ENCODE measurements at places on chromosomes 2 and 18.

- no peak for DNase-seq
These were observed 2156.1 kb upstream of the CELF4 start for GRCh38 chr18:39721712-39722111.

DNA sequence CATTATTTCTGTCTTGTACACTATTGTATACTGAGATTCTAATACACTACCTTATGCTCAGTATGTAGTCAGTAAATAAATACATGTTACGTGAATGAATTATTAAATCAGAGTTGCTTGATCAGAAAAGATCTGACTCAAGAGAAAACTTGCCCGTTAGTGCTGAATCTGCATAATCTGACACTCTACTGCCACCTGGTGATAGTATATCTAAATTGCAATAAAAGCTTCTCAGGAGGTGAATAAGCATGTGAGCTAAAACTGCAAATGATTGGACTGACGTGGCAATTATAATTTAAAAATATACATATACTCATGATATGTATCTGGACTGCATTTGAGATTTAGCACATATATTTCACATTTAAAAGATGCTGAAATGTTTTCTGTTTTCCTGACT, 70.4 kb downstream of the KIAA1328 start:
- DNase-seq, result no peak

GRCh38 chr2:62577994-62578781, 72.2 kb upstream of the TMEM17 start:
- no peak for DNase-seq

DNA sequence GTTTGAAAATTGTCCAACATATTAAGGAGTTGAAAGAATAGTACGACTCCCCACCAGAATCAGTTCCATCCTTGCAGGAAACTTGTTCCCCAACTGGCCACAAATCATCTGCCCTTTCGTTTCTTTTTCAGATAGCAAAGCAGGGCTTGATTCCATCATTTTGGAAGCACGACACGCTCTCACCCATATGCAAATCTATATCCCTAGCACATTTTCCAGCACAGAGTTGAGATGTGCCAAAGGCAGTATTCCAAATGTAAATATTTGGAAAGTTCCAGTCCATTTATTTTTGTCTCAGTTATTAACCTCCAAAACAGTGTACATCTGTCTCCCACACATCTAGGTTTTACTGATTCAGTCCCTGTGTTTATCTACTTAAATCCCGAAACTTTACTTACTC, 128.8 kb upstream of the BCL2L11 start:
- DNase-seq, result no peak

DNA sequence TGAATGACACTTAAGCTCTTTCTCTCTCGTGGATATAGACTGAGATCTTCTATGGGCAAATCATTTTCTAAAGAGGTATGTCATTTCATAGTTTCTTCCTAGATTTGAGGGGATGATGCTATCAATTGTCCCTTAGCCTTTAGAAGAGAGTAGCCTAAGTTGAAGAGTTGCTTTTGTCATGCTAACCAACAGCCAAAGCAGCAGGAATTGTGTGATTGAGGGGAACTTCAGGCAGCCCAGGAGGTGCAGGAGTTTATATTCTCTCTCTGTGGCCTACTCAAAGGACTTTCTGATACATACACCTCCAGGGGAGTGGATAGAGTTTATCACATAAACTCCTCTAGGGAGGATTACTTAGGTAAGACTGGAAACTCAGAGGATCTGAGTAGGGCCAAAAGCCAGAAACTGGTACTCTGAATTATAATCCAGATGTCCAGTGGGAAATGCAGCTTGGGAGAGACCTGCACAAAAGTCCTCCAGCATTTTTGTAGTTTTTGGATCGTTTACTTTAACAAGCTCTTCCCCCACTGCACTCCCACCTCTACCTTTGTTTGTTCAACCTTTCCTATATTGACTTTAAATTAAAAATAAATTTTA, 150.7 kb upstream of the CCDC68 start:
- no peak for DNase-seq

GRCh38 chr18:69691008-69691760, 256.5 kb downstream of the CD226 start:
- no peak for DNase-seq

- DNase-seq, result no peak
These were observed 42.5 kb downstream of the COPS8 start for GRCh38 chr2:237128026-237128703.

DNA sequence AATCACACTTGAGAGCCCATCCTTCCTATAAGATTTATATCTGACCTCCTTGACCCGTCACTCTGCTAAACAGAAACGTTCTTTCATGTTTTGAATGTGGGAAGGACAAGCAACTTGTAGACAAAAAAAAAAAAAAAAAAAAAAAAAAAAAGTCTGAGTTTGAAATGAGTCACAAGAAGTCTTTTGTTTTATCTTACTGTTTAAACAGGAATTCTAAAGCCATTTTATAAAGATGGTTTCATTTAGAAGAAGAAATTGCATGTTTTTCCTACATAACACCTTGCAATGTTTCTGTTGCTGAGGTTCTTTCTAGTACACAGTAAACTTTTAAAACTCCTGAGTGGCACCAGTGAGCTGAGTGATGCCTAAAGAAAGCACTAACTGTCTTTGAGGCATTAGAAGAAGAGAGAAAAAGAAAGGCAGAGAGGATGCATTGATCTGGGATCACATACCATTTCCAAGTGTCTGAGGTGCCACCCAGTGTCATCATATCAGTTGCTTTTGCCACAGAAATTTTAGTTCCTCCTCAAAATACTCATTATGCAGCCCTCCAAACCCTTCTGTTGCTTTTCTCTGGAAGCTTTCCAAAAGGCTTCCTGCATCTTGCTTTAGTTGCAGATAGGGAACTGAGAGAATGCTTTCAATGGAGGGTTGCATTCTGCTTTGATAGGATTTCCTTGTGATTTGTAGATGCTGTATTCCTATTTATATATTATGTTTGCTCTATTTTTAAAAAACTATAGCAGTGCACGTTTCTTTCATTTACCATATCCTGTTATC, 69.1 kb downstream of the ACVR2A start:
- DNase-seq, result no peak

- no peak for DNase-seq
These were observed 22.8 kb upstream of the ADNP2 start for GRCh38 chr18:80086281-80086680.

- no peak for DNase-seq
These were observed 11.0 kb upstream of the RALB start for GRCh38 chr2:120241684-120242083.

DNA sequence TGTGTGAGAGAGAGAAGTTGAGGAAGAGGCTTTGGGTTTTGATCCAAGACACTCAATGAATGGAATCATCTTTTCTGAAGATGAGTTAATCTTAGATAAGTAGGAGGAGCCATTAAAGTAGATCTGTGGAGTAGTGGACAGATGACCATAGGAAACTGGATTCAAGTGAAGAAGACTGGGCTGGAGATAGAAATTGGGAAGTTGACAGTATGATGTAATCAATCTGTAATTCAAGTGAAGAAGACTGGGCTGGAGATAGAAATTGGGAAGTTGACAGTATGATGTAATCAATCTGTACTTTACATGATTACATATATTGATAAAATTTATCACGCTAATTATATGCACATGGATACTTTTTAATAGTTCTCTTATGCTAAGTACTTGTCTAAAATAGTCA, 92.8 kb downstream of the PHLPP1 start:
- DNase-seq, result no peak

DNA sequence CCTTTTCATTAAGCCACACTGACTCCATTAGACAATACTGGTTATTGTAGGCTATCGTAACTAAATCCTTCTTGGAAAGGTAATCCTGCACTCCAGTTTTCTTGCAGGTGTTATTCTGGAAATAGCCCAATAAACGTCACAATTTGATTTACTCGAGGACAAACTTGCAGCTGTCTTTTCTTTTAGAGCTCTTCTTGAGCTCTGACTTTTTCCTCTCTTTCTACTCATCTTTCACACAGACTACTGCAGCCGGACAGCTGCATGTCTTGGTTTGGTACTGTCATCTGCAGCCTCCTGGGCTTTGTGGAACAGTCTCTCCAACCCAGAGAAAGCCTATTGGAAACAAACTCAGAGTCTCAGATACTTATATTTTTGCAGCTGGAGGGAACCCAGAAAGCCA, 23.0 kb upstream of the MSGN1 start:
- no peak for DNase-seq

DNA sequence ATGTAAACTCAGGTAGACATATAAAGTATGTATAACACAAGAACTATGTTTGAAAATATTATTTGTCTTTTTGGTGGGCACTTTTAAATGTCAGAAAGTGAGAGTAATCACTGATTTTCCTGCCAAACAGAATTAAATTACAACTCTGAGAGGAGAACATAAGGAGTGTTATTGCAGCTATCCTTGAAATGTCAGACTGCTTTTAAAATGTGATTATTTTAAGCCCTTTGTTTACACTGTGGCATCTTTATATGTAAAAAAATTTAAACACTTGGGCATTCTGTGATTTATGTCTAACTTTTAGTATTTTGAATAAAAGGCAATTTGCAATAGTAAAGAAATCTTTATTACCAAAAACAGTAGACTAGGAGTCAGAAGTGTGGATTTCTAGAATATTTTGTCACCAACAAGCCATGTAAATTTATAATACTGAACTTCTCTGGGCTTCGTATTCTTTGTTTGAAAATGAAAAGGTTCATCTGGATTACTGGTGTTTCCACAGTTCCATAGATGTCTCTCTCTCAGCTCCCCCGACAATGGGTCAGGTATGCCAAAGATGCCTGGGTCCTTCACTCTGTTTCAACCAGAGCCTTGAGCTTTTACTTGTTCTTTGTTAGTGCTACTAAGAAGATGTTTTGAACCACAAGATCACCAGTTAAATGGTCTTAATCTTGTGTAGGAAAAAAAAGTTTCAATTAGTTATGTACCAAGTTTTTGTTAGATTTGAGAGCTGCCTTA, 38.8 kb downstream of the GULP1 start:
- no peak for DNase-seq

- DNase-seq, result no peak
These were observed 475.8 kb downstream of the ZNF804A start for GRCh38 chr2:185074156-185074555.

DNA sequence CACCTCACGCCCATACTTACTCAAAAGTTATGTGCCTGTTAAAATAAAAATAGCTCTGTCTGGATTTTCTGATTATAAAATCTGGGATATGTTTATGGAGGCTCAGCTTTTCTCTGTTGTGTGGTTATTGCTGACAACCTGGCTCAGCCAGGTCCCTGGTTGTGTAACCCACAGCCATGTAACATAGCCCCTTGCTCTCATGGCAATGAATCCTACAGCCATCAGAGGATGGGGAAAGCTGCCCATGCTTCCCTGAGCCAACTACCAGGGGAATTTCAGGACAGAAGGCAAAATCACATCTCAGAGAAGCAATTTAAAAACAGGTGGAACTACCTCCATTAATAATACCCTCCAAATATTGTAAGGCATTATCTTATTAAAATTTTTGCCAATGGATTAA, 29.7 kb downstream of the ST8SIA5 start:
- no peak for DNase-seq

DNA sequence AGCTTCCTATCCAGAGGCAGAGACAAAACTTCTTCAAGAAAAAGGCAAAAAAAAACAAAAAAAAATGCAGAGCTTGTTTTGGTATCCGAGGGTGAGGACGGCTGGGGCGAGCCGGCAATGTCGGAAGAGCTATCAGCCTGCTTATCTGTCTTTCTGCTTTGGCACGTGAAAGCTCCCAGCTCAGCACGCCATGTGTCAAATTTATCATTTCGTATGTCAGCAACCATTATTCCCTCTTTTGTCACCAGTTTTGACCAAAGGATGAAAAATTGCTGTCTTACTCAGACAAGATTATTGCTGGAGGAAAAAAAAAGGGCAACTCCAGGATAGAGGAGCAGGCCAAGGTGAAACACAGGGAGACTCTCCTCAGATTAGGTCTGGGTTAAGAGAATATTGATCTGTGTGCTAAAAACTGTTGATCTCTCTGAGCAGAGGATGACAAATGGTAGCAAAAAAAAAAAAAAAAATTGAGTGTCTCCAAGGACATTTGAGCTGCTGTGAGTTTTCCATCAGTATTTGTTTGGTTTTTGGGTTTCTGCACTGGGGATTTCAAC, 532.0 kb upstream of the POU3F3 start:
- no peak for DNase-seq

GRCh38 chr2:129754831-129755230, 224.6 kb upstream of the RAB6C start:
- DNase-seq, result no peak

- no peak for DNase-seq
These were observed 102.6 kb downstream of the MTCL1 start for GRCh38 chr18:8808001-8808400.

DNA sequence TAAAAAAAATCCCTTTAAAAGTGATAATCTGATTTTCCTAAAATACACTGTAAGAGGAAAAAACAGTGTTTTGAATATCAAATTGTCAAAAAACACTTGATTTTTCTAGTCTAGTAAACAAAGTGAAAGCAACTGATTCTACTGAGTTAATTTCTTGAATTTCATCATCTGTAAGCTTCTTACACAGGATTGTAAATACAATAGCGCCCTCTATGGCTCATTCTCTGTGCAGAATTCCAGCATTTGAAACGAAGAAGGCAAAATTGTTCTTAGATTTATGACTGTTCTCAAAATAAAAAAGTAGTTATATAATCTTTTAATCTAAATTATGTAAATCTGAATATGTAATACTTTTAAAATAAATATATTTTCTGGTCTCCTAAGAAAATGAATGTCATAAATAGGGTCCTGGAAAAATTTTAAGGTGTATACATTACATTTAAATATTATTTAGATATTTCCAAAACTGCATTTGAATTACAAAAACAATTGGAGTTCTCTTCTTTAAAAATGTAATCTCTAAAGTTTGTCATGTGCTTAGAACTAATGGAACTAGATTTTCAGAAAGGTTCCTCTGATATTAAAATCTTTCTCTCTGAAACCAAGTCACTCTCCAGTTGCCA, 176.9 kb upstream of the MC4R start:
- no peak for DNase-seq

DNA sequence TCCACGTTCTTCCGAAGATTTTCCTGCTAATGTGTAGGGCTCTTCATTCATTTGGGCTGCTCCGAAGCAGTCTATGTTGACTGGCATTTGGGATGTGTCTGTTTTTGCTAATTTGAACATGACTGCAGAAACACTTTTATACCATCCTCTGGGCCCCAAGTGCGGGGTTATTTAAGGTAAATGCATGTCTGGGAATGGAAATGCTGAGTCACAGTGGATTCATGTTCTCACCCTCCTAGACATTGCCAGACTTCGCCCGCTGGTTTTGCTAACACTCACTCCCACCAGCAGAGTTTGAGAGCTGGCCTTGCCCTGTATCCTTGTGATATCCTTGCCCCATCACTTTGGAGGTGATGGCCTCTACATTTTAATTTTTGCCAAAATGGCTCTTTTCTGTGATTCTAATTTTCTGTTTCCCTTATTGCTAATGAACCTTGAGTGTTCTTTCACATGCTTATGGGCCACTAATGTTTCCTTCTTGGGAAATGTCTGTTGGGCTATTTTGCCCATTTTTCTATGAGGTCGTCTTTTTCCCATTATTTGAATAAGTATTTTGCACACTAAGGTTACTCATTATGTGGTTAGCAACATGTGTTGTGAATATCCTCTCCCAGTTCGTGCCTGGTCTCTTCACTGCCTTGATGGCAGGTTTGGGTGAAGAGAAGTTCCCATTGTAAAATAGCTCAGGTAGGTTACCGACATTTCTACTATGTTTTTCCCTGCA, 204.1 kb downstream of the GLI2 start:
- DNase-seq, result no peak
